Stimulated activated CD8-positive, alpha-beta memory T cell treated with anti-CD3 and anti-CD28 coated beads, Interleukin-15, amount 100 ng/mL, for 48 hours (primary cell): ENCODE measurements at places on chromosomes 13 and 19.

GRCh38 chr19:44566984-44567383 lies 37.5 kb upstream of the CEACAM20 start:
- DNase-seq, result no peak

GRCh38 chr13:39149896-39150295 lies 111.6 kb downstream of the NHLRC3 start:
- DNase-seq, result no peak

- no peak for DNase-seq
Observed at GRCh38 chr13:33683376-33683775, 134.6 kb upstream of the RFC3 start.

- no peak for DNase-seq
Observed at GRCh38 chr13:30107121-30107520, 200.2 kb downstream of the KATNAL1 start.

DNA sequence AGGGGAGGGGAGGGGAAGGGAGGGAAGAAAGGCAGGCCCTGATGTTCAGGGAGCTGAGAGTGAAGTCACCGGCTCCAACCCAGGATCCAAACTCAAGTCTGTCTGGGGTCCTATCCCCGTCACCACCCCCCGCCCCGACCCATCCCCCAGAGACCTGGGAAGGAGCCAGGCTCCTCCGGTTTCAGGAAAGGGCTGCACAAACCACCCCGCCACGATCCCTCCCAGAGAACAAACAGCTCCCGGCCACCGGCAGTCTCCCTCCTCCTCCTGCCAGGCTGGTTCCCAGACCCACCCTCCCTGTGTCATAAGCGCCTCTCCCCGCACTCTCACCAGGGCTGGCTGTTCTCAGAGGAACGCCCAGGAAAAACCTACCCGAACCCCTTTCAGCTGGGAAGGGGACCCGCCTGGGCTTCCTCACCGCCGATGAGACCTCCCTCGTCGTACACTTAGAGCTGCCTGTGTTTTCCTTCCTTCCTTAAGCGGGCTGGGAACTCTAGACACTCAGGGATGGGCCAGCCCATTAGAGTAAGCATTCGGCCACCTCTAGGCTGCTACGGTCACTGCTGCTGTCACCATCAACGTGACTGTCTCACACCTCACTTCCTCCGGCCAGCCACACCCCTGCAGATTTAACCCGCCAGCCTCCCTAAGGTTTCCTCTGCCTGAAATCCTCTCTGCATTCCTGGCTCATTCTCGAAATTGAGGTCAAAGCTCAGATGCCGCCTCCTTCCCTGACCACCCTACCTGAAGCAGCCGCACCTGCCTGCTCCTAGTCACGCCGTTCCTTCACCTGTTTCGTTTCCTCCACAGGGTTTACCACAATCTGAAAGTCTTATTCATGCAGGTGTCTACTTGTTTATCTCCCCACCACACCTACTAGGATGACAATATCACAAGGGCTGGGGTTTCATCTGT lies 6.3 kb upstream of the RDH13 start:
- DNase-seq, result no peak

DNA sequence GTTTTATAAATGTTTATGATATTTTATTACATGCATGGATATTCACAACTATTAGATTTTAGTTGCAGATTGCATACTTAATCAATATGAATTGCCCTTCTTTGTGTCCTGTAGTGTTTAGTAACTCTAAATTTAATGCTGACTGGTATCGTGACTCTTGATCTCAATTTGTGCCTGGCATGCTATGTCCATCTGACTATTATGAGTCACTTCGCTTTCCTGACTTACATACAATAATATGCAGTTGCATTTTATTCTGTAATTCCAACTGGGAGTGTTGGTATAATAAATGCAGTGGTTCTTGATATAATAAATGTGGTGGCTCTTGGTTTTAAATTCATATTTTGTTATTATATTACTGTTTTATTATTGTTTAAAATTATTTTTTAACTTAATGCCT lies 277.5 kb downstream of the LIG4 start:
- DNase-seq, result no peak

DNA sequence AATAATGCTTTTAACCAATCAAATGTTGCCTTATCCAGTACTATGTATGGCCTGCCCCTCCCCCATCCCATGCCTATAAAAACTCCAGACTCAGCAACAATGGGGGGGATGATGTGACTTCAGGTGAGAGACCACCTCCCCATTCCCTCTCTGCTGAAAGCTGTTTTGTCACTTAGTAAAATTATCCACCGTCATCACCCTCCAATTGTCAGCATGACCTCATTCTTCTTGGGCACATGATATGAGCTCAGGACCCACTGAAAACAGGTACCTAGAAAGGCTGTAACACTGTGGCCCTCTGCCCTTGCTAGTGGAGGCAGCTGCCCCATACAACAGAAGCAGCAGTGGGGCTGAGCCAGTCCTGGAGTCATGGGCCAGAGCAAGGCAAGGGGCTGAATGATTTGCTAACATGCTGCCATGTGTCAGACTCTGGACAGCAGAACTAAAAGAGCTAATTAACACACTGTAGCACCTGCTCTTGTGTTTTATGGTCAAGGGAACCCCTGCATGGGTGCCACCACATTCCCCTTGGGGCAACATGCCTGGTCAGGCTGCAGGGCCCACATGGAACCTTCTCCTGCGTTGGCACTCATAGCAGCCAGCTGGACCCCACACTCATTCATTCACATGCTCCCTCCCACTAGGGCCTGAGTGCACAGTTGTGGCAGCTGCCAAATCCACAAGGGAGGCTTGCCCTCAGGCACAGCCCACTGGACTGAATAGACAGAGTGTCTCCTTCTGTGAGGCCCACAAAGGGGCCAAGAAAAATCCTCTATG lies 722.2 kb upstream of the PCDH20 start:
- DNase-seq, result no peak

DNA sequence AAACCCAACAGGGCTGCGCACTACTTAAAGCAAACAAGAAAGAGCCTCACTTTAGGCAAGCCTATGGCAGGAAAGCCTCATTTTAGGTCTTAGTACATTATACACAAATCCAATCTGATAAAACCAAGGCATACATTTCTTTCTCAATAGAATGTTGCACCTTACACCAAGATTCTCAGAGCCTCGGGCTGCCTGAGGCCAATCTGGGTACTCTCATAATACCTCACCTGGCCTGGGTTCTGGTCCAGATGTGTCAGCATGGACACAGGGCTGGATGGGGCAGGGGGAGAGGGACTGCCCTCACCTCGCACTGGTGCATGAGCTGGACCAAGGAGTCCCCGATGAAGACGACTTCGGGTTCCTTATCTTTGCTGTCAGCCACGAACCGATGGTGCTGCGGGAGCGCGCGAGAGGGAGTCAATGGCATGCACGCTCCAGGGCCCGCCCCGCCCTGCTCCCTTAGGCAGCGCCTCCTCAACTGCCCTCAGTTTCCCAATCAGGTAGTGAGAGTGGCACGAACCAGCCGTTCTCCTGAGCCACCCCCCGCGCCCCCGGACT lies at the start of gene PRR19:
Gene PRR19 (plus strand): TSS at position 487 of the 558 bp plus-strand sequence. CDS start 7,453 bp downstream, outside the sequence.
- no peak for DNase-seq

DNA sequence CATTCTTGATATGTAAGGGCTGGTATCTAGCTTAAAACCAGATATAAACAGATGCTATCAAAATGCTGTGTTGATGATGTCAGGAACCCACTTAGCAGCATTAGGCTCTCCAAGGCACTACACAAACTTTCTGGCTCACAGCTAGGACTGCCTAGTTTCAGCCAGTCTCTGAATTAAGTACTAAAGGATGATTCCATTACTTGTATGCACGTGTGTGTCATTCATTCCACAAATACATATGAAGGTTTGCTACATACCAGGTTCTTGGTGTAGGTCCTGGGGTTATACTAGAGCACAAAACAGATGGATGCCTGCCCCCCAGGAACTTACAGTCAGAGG lies 151.5 kb downstream of the RGCC start:
- no peak for DNase-seq

DNA sequence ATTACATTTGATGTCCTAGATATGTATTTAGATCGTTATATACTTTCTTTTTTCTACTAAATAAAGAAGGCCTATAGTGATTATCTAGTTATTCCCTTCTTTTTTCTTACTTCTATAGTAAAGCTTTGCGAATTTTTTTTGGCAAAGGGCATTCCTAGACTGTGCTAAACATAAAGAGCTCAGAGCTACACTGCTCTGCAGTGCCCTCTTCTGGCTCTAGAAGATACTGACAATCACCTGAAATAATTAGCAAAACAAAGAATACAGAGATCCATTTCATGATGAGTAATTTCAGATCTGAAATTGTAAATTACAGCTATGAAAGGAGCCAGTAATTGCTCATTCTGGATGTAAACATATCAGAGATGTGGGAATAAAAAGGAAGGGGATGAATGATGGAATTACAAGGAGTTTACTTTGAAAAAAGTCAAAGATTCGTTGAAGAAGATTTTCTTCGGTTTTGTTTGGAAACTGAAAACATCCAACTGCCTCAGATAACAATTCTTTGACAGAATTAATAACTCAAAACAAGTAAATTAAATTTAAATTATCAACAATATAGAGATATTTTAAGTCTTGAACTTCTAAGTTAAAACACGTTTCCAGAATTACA lies 288.5 kb downstream of the NALCN start:
- DNase-seq, result no peak

DNA sequence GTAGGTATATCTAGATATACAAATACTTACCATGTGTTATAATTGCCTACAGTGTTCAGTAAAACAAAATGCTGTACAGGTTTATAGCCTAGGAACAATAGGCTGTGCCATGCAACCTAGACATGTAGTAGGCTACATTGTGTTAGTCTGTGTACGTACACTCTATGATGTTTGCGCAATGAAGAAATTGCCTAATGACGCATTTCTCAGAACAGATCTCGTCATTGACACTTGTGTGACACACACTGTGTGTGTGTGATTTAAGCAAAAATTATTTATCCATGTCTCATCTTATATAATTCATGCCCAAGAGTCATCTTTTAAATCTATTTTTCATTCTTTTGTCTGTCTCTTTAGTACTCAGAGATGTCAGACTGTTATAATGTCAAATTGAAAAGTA lies 1888.8 kb upstream of the PCDH20 start:
- no peak for DNase-seq

GRCh38 chr19:46821512-46822409 lies 28.9 kb downstream of the AP2S1 start:
- peak; percentile 49 for DNase-seq

DNA sequence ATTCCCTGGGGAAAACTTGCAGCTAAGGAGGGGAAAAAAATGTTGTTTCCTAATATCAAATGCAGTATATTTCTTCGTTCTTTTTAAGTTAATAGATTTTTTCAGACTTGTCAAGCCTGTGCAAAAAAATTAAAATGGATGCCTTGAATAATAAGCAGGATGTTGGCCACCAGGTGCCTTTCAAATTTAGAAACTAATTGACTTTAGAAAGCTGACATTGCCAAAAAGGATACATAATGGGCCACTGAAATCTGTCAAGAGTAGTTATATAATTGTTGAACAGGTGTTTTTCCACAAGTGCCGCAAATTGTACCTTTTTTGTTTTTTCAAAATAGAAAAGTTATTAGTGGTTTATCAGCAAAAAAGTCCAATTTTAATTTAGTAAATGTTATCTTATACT lies 33.6 kb downstream of the TNFSF11 start:
- no peak for DNase-seq

DNA sequence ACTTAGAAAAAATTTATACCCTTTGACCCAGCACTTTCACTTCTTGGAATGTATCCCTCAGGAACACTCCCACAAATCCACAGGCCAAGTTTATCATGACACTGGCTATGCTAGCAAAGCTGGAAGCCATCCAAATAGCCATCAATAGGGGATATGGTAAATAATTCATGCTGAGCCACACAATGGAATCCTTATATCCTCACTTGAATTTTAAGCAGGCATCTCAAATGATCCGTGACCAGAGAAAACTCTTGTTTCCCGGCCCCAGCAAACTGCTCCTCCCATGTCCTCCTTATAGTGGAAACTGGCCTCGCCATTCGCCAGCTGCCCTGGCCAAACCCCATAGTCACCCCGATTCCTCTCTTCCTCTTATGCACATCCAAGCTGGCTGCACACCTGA lies 37.6 kb downstream of the GRIK5 start:
- DNase-seq, result no peak

- peak; percentile 53 for DNase-seq
Observed at GRCh38 chr19:38852231-38853044, 2.7 kb upstream of the HNRNPL start.

DNA sequence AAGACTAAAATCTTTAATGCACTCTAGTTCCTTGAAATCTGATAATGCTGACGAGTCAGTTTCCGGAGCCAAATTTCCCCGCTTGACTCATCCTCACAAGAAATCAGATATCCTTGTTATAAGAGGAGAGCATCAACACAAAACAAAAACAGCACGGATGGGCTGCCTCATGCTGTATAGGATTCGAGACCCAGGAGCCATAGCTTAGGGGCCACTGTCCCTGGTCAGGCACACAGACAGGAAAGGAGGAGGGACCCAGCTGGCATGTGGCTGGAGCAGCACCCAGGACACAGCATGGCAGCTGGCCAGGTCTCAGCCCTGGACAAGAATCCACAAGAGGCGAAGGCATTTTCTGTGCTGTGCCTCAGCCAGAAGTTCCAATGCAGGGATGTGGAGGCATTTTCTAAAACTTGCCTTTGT lies 110.2 kb upstream of the SPATA13 start:
- DNase-seq, result no peak

DNA sequence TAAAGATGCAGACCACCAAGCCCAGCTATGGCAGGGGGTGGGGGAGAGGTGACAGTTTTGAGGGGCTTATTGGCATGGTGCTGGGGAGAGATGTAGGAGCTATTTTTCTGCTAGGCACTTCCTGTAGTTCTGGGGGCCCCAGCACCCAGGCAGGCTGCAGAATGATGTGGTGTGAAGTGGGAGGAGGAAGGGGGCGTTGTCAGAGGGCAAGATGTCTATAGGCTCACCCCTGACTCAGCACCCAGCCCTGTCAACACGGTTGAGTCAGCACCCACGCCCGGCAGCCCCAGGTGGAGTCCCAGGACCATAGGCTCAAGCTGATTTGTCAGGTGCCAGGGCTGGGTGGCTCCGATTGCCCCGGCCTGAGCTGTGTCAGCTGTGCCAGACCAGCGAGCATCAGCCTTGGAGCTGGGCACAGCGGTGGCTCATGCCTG lies 5.8 kb downstream of the KLF2 start:
- peak; percentile 90 for DNase-seq

- DNase-seq, result no peak
Observed at GRCh38 chr13:69928262-69928661, 179.4 kb upstream of the ATXN8OS start.

DNA sequence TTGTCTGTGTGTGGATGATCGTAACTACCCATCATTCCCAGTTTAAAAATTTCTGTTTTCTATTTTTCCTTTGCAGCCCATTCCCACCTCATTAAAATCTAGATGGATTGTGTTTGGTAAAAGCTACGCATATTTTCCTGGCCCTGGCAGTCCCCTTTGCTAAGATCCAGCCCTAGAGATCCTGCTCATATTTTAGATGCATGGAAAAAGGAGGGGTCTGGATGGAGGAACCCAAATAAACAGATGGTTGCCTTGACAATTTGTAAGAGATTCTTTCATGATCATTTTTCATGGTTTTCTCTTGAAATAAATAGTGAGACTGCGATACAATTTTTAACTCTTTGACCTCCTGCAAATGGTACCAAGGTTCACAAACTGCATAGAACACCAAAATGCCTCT lies 174.4 kb downstream of the SLC7A1 start:
- DNase-seq, result no peak

GRCh38 chr13:27401210-27401609 lies 23.2 kb upstream of the GTF3A start:
- no peak for DNase-seq

- no peak for DNase-seq
Observed at GRCh38 chr13:22789916-22790315, 390.9 kb upstream of the SGCG start.
